GM06990 (cell line): ENCODE measurements at places on chromosomes 5 and 9.

DNA sequence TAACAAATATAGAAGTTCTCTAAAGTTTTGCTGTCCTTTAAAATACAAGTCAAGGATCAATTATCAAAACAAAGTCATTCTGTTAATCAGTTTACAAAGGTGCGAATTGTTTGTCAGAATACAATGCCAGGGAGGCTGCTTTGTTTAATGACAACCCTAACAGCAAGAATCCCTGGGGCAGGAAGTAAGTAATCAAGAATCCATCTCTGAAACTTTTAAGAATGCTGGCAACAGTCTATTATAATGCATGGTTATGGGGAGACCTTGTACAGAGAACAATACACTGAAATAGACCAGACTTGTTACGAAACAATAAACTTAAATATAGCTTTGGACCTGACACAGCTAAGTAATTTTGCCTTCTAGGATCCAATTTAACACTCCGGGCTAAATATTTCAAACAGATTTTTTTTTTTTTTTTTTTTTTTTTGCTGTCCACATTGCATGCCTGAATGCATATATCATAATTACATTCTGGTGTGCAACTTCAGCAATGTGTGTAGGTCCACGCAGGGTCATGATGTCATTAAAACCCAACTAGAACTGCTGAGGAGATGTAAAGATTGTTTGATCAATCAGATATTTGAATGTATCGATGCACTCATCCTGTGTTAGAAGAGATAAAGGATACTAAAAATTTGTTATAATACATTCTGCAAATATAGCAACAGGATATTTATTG is 421.3 kb downstream of the CETN3 start:
- DNase-seq = no peak

- DNase-seq = no peak
Measured at GRCh38 chr5:98804066-98804465, 30.6 kb downstream of the RGMB start.

GRCh38 chr5:9479361-9479760 is 66.5 kb downstream of the SEMA5A start:
- DNase-seq = no peak

- DNase-seq = peak; percentile 46
Measured at GRCh38 chr9:133737774-133738639, at the start of gene SARDH. TSS of gene SARDH (minus strand) at chr9:133738352. CDS start at chr9:133734173, 4,179 bp downstream.

DNA sequence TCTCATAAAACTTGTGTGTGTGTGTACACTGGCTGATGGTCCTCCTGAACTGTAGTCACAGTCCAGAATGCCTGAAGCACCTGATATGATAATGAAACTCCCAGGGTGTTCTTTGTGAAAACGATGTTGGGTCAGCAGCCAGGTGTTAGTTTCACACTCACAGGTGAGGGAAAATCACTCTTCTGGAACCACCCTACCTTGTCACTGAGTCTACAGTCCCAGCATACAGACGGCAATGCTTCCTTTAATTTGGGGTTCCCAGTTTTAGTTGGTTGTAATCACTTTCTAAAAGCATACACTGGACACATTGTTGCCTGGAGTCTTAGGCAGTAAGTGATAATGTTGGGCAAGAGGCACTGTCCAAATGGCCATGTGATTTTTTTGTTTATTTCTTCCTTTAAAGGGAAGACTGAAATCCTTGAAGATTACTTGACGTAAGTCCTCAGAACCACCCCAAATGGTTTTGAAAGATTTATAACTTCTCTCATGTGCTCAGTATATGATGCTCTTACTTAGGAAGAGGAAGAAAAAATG is 18.2 kb upstream of the MGAT1 start:
- DNase-seq = peak; percentile 56

- DNase-seq = no peak
Measured at GRCh38 chr5:104541141-104541785, 978.7 kb upstream of the NUDT12 start.

GRCh38 chr9:92952906-92953610 is 5.7 kb downstream of the FGD3 start:
- DNase-seq = no peak

GRCh38 chr5:132389051-132389331 is 19.5 kb downstream of the SLC22A5 start:
- no peak for DNase-seq

GRCh38 chr9:3014178-3014577 is 170.3 kb upstream of the PUM3 start:
- DNase-seq = no peak

GRCh38 chr5:14665949-14666348 is 1.4 kb downstream of the OTULIN start:
- peak; percentile 56 for DNase-seq

DNA sequence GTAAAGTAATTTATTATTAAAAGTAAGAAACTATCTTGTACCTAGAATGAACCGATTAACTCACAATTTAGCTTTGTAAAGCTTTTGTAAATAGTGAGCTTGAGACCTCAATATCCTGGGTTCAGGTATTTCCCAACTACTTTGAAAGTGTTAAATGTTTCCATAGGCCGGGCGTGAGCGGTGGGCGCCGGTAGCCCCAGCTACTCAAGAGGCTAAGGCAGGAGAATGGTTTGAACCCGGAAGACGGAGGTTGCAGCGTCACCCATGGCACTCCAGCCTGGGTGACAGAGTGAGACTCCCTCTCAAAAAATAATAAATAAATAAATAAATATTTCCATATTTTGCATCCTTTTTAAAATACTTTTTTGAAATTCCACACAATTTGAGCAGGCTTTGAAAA is 1.5 kb upstream of the ANKH start:
- DNase-seq = no peak

- DNase-seq = no peak
Measured at GRCh38 chr5:147398860-147399259, 111.0 kb downstream of the DPYSL3 start.

DNA sequence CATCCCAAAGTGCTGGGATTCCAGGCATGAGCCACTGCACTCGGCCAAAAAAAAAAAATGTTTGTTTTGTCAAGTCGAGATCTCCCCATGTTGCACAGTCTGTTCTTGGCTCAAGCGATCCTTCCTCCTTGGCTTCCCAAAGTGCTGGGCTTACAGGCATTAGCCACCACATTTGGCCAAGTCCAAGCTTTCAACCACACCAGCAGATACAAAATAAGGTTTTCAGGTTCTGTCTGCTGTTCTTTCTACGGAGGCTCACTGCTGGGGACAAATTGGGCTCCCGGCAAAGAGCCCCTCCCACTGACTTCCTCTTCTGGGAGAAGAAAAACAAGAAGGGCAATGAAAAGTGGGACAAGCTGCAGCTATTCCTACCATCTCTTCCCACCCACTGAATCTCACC is 37.6 kb upstream of the GGTA1 start:
- no peak for DNase-seq

DNA sequence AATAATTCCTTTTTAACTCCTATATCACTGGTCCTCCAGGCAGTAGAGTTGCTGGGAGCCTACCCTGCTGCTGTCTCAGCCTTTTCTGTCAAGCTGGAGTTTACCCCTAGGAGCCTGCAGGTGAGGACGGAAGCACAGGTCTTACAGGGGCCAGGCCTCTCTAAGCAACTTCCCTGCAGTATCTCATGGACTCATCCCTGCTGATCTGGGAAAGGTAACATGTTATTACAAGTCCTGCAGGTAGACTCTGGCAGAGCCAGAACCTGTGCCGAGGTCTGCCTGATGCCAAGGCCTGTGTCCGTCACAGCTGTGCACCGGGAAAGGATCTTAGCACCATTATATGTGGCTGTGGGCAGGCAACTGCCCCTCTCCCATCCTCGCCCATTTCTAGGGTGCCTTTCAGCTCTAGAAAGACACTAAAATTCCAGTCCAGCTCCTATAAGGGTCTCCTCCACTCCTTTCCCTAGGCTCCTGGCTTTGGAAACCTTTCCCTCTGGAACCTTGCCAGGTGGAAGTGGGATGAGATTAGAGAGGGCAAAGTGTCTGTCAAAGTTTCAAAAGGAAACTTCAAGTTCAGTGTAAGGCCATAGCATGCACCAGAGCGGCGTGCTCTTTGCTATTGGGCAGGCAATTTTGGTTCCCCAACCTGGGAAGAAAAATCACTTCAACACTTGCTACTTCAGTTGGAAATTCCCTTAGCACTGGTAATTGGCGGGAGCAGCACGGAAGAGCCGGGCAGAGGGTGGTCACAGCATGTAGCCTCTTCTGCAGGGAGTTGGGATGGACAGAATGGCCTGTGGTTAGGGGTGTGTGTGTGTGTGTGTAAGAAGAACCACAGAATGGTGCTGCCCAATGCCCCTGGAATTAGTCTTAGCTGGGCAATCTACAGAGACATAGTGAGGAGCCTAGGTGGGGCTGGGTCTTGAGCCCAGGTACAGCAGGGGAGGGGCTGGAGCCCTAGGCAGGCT is 17.5 kb downstream of the TMEM171 start:
- no peak for DNase-seq

- no peak for DNase-seq
Measured at GRCh38 chr5:54176066-54176830, 134.1 kb downstream of the ARL15 start.

- DNase-seq = peak; percentile 76
Measured at GRCh38 chr9:137445275-137445807, 4.2 kb upstream of the ENTPD8 start.

GRCh38 chr9:105510024-105510423 is 47.9 kb upstream of the FKTN start:
- peak; percentile 34 for DNase-seq

GRCh38 chr9:108766626-108767161 is 89.1 kb downstream of the ACTL7B start:
- DNase-seq = no peak

DNA sequence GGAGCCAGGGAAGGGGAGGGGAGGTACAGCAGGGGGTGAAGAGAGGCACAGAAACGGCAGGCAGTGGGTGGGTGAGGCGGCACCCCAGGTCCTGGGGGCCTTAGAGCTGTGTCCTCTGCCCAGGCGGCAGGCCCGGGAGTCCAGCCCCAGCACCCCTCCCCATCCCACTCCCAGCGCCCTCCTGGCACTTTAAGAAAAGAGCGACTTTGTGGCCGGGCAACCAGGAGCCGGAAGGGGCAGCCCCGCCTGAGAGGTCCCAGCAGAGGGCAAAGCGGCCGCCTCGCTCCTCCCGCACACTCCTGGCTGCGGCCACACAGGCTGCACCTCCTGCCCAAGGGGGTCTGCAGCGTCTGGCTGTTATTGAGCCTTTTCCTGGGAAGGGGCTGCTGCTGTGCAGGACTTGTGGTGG is 42.6 kb downstream of the NACC2 start:
- no peak for DNase-seq

DNA sequence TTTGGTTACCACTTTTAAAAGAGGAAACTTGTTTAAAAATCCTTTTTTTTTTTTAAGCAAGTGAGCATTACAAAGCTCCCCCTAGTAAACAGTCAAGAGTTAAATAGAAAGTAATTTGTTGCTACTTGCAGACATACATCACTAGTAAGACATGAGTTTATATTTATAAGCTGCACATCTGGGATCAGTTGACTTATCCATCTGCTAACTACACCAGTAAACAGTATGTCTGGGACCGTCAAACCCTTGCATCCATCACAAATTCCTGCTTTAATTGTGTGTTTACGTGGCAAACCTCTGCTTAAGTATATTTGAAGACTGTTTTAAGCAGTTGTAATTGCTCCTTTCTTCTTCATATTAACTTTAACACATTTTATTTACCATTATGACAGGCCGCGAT is 146.8 kb downstream of the EBF1 start:
- DNase-seq = no peak

DNA sequence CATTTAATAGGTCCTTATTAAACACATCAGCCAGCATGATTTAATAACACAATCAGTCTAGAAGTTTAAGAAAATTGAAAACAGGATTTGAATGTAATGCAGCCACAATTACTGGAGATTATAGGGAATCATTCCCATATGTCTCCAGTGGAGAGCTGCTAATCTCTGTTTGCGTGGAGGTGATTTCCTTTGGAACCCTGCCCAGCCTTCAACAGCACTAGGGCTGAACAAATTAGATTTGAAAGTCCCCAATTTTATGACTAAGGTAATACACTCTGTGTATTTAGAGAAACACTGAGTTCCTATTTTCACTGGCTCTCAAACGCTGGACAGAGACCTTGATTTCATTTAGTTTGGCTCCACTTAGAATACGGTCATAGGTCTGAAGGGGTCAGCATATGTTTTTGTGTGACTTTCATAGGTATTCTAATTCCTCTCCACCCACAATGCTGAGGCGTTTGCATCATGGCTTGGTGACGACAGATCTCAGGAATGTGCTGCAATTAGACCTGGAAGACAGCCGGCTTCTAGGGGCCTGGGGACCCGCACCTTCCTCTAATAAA is 508.3 kb downstream of the EBF1 start:
- no peak for DNase-seq

DNA sequence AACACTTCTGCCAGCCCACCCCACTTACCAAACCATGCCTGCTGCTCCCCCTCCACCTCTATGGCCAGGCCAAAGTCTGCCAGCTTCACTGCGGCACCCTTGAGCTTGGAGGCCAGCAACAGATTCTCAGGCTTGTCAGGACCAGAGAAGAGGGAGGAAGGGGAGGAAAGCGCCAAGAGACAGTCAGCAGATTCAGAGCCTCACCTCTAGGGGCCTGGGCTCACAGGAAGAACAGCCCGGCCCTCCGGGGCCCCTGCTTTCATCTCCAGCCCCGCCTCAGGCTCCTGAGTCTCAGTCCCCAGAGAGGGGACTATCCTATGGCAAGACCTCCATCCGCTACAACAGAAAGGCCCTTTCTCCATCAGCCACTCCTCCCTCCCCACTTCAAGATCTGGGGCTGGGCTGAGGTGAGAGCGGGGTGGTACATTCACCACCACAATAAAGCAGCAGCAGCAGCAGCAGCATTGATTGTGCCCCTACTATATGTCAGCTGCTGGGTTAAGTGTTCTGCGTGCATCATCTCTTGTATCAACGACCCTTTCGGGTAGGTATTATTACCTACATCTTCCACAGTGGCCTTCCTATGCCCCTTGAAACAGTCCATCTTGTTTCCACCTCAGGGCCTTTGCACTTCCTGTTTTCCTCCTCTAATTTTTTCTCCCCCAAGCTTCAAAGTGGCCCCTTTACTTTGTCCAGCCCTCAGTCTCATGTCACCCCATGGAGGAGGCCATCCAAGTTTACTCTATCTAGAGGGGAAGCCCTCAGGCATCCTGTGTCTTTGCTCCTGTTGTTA is 36.0 kb downstream of the CAMK2A start:
- no peak for DNase-seq

DNA sequence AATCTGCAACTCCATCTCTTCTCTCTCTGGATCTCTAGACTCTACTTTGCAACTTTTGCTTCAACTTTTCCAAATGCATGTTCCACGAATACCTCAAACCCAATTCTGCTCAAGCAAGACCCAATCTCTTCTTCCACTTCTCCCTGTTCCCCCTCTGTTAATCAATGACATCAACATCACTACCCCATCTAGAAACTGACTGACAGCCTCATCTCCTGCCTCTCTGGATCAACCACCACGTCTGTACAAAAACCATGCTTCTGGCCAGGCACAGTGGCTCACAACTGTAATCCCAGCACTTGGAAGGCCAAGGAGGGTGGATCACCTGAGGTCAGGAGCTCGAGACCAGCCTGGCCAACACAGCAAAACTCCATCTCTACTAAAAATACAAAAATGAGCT is 12.2 kb downstream of the GLDC start:
- no peak for DNase-seq

DNA sequence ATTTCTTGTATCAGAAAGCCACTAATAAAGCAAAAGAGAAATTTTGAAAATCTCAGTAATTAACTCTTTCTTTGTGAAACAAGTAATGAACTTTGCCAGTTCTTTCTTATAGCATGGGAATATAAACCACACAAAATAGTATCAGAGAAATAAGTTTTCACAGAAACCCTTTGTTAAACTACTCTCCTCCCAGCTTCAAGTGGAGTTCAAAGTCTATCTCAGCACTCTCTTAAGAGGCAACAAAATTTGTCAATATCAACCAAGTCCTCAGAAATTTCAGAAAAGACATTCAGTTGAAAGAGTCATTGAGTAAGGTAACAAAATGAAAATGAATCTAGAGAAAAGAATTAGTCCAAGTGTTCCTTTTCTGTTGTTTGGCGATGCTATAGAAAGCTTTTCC is 89.3 kb downstream of the NTRK2 start:
- no peak for DNase-seq
